Hypothalamus (tissue), 51 donors: ENCODE measurements at places on chromosomes 2 and 18.

GRCh38 chr18:62655520-62656219 is 59.7 kb upstream of the PHLPP1 start:
- DNase-seq = no peak

- DNase-seq = no peak
These were observed 21.9 kb upstream of the ICOS start for GRCh38 chr2:203914546-203915182.

- DNase-seq = no peak
These were observed 89.4 kb upstream of the MCFD2 start for GRCh38 chr2:47004905-47005495.

DNA sequence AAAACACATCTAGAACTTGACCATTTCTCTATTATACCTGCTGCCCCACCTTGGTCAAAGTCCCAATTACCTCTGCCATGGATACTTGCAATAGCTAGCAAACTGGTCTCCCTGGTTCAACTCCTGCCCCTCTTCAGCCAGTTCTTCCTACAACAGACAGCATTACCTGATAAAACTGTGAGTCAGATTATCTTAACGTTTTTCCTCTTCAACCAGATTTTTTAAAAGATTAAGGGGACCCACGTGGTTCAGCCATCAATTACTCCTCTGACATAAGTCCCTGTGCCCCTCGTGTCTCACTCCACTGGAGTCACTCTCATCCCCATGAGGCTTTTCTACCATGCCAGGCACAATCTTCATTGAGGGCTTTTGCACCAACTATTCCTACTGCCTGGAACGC is 5.3 kb upstream of the ARHGAP15 start:
- DNase-seq = no peak

DNA sequence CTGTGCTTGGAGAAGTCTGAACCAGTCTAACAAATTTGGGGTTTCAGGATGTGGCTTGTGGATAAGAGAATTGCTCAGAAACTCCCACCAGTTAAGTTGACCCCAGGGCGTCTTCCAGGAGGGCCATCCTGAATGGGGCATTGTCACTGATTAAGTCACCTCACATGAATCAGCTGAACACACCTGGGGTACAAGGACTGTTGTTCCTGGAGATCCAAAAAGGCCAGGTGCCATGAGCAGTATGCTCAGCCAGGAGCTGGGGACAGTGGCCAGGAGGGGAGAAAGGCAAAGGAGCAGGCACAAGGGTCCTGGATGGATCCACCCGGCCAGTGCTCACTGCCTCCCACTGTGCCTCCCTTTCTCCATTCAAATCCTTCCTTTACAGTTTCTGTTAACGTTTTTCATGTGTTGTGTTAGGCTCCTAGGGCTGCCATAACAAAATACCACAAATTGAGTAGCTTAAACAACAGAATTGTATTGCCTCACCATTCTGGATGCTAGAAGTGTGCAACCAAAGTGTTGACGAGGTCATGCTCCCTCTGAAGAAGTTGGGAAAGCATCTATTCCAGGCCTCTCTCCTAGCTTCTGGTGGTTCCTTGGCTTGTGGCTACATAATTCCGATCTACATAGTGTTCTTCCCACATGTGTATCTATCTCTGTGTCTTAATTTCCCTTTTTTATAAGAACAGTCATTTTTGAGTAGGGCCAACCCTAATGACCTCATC is 33.4 kb downstream of the TRABD2A start:
- DNase-seq = no peak

DNA sequence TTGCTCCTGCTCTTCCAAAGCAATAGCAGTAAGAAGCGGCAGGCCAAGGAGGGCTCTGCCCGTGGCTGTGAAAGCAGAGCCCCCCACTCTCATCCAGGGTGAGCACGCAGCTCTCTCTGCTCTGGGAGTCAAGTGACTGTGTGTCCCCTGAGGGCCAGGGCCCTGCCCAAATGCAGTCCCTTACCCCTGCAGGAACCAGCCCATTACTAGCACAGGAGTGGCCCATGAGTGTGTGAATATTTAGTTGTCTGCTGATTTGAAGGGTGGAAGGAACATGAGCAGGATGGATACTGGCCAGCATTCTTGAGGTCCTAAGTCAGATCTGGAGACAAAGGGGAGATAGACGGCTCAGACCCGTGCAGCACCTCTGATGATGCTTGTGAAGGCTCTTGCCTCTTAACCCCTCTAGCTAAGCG is 69.7 kb upstream of the FOSL2 start:
- DNase-seq = no peak

GRCh38 chr2:219109471-219109870 is 48.8 kb upstream of the IHH start:
- DNase-seq = no peak

DNA sequence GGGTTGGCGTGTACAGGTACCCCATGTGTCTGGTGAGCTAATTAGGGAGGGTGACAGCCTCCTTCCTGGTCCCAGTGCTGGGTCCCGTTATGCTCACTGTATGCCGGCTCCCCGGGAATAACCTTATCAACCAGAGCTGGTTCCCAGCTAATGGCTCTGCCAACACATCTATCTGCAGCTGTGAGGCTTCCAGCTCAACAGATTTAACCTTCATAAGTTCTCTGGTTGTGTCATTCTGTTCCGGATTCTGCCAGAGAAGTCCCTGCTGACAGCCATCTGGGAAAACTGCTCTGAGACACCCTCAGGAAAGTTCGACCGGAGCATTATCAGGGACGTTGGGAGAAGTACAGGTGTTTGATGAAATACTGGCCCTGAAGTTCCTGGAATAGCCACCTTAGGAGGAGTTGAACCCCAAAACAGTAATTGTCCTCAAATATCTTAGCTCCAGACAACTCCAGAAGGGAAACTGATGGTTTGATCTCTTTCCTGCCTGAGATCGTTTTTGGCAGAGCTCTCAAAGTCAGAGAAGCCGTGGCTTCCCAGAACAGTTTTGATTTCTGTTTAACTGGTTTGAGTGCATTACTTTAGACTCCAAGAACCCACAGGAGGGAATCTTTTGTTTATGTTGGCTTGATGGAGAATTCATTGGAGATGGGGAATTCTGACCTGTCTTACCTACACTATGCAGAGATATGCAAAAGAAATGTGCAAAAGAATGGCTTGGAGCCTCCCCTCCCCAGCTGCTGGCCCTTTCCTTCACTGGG is 39.4 kb upstream of the TXNDC2 start:
- DNase-seq = no peak

DNA sequence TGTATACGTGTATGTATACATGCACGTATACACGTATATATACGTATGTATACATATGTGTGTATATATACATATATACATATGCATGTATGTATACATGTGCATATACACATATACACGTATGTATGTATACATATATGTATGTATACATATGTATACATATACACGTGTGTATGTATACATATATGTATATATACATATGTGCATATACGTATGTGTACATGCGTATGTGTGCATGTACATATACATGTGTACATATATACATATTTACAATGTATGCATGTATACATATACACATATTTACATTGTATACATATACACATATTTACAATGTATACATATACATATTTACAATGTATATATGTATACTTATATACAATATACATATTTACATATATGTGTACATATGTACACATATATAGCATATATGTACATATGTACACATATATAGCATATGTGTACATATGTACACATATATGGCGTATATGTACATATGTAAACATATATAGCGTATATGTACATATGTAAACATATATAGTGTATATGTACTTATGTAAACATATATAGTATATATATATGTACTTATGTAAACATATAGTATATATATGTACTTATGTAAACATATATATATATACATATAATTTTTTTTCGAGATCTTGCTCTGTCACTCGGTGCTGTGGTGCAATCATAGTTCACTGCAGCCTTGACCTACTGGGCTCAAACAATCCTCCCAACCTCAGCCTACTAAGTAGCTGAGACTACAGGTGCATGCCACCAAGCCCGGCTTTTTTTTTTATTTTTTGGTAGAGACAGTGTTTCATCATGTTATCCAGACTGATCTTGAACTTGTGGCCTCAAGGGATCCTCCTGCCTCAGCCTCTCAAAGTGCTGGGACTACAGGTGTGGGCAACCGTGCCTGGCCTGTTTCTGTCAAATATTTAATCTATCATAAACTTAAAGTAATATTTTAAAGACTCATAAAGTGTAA is 23.2 kb downstream of the COBLL1 start:
- DNase-seq = no peak

DNA sequence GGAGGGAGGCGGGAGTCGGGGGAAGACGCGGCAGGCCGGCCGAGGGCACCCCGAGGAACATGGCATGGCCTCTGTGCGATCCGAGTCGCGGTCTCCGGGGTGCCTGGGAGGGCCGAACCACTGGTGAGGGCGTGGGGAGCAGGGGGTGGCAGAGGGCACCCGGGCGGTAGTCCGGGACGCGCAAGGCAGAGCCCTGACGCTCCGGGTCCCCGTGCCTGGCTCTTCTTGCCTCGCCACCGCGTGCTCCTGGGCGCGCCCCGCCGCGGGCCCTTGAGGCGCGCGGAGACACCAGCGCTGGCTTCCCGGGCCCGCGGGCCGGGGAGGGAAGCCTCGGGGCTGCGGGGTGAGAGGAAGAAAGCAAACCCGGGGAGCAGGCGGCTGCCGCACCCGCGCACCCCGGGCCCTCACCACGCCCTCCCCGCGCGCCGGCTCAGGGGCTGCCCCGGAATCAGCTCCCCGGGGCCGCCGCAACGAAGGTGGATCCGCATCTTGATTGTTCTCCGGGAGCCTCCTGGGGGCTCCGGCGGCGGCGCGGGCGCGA is 4.3 kb downstream of the SOX11 start:
- DNase-seq = no peak

DNA sequence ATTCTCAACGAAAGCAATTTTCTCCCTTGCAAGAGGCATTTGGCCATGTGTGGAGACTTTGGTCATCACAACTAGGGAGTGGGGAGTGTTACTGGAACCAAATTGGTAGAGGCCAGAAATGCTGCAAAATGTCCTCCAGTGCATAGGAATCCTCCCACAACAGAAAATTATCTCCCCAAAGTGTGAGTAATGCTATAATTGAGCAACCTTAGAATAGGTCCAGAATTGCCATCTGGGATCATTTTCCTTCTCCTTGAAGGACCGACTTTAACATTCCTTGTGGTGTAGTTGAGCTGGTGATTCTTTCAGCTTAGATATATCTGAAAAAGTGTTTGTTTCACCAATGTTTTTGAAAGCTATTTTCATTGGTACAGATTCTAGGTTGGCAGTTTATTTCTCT is 111.2 kb upstream of the SMIM21 start:
- DNase-seq = no peak

- no peak for DNase-seq
These were observed 4.9 kb downstream of the NEMP2 start for GRCh38 chr2:190529486-190530247.

DNA sequence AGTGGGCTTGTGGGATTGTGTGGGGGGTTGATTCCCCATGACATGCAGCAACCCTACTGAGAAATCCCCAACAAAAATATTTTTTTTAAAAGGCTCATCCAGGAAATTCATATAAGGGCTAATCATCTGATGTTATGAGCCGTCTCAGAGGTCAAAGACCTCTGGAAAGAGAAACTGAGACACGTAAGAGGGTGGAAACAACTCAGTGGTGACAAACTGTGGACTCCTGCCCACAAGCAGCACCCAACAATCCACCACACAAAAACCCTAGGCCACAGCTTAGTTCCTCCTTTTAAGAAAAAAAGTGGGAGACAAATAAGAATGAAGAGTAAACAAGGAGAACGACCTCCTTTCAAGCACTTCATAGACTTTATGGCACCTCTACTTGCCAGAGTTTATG is 1096.1 kb upstream of the NRXN1 start:
- DNase-seq = no peak

DNA sequence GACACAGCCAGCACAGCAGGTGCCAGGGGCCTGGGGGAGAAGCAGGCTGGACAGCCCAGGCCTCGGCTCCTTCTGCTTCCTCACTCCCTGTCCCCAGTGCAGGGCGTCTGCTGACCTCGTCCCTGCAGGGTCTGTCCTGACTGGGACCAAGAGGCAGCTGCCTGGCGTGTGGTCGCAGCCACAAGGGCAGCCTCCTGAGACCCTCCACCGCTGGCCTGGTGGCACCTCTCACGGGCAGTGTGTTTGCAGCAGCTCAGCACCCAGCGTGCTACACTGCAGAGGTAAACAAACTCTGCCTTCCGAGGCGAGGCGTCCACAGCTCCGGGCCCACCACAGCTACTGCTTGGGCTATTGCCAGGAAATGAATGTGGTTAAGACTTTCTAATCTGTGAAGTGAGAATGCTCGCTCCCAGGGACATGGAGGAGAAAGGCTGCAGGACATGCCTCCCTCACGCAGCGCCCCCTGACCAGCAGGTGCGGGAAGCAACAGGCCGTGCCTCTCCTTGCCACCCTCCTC is 46.1 kb upstream of the HPCAL1 start:
- DNase-seq = no peak

DNA sequence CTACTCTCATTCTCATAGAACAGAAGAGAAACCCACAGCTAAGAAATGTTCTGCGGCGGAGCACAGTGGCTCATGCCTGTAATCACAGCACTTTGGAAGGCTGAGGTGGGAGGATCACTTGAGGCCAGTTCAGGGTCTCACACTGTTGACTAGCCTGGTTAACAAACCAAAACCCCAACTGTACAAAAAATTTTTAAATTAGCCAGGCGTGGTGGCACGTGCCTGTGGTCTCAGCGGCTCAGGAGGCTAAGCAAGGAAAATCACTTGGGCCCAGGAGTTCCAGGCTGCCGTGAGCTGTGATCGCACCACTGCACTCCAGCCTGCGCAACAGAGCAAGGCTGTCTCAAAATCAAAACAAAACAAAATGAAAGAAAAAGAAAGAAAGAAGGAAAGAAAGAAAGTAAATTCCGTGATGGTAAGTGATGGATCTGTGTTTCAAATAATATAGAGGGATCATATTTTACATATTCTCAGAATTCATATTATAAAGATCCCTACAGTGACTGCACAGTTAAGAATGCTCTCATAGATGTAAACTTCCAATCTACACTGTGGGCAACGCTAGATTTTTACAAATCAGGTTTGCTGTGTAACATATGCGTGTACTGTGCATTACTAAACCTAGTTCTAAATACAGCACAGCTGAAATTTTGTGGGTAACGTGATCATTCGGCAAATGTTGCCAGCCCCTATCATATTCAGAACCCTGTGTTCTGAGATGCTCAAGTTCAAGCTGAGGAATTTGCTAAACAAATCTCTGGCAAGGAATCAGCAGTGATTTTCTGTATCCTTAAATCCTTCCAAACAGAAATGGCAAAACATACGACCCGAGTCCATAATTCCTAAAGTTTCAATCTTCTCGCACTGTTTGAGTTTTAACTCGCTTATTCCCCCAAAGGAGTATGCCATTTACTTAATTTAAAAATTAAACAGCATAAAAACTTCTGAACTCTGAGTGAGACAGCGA is 1.2 kb upstream of the RAB12 start:
- no peak for DNase-seq
